ENCODE measurements at places on chromosomes 6 and 20.

- DNase-seq = peak; percentile 49
Measured at GRCh38 chr20:32902456-32903420, 44.0 kb downstream of the EFCAB8 start.

DNA sequence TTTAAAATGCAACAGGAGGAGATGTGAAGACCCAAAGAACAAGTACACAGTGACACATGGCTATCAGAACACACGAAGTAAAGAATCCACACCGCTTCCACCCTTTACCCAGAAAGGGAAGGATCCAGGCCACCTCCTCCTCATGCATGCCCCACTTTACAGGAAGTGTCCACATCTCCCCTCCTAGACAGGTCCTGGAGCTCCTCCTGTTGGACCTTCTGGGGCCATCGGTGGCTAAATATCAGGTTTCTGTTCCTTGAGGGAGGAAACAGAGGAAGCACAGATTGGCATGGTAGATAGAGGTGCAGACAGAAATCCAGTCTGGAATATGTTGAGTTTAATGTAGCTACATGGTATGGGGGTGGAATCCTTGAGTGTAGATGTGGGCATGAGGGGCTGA lies 10.9 kb downstream of the NINL start:
- no peak for DNase-seq

- peak; percentile 81 for DNase-seq
Measured at GRCh38 chr20:32681175-32682084, 7.7 kb upstream of the C20orf203 start.

DNA sequence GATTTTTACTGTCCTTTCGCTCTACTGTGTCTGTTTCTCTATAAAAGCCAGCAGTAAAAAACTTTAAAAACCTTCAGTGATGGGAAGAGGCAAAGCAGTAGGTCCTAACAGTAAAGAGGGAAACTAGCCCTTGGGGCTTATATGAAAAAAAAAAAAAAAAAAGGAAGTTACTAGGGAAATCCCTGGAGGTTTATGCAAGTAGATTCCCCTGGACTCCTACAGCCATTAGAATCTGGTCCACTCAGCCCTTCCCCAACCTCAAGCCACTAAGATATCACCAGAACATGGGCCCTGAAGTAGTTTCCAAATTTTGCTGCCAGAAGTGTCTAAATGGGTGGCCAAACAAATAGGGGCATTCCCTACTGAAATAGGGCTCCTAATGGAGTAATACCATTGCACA lies 70.5 kb upstream of the HINT3 start:
- DNase-seq = no peak

- no peak for DNase-seq
Measured at GRCh38 chr6:122154155-122154554, 245.3 kb upstream of the HSF2 start.

GRCh38 chr6:169291646-169292337 lies 38.1 kb upstream of the THBS2 start:
- DNase-seq = no peak

DNA sequence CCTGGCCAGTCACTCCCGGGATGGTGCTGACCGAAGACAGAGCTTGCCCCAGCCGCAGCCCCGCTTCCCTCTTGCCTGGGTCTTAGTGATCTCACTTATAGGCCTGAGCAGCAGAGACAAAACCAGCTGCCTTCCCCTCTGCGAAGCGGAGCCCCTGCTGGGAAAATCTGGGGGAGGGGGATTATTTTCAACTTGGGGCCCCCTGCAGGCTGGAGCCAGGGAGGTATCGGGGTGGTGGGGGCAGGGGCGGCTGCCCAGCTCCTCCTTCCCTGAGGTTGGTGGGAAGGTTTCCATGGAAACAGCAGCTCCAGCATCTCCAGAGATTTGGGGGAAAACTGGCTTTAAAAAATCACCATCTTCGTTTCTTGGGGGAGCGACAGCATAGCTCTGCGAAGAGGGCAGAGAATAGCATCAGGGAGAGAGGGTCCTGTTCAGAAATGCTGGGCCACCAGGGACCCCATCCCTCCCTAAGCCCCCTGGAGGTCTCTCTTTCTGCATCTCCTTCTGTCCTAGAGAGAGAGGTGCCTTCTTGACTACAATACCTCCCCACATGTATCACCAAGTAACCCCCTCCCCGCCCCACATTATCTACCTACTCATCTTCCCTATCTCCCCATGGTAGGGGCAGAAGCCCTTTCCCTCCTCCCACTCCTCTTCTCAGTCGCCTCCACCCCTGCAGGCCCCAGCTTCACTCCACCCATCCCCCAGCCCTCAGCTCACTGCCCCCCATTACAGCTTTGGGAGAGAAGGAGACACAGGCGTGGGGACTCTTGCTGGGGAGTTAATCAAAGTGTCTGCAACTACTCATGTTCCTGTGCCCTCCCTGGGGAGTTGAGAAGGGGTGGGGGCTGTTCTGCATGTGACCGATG lies 88.4 kb upstream of the CCDC167 start:
- DNase-seq = no peak

DNA sequence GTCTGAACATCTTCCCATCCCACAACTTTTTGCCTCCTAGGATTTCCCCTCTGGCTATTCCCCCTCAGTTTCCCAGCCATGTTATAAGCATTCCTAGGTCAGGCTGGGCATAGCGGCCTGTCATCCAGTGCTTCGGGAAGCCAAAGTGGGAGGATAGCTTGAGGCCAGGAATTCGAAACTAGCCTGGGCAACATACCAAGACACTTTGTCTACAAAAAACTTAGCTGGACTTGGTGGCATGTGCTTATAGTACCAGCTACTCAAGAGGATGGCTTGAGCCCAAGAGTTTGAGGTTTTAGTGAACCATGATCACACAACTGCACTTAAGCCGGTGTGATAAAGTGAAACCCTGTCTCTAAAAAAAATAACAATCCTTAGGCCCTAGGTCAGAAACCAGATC lies 447.4 kb downstream of the KIF16B start:
- no peak for DNase-seq

DNA sequence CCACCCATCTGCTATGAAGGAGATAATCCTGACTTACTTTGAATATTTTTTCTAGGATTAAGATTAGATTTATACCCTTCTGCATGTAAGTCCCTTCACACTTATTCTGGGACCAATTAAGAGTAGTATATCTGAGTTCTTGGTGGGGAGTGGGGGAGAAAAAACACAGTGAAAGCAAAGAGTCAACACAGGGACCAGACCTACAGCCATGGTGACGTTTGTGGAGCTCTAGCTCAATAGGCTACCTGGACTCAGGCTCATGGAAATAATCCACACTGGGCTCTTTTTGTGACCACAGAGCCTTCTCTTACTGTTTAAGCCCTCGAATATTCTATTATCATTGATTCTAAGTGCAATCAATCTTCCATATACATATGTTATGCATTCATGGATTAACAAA lies 491.4 kb downstream of the LMBRD1 start:
- no peak for DNase-seq

- peak; percentile 68 for DNase-seq
Measured at GRCh38 chr20:23037017-23037481, 1.9 kb downstream of the SSTR4 start.

GRCh38 chr6:148470156-148470555 lies 127.5 kb downstream of the SASH1 start:
- no peak for DNase-seq

- DNase-seq = no peak
Measured at GRCh38 chr20:41702647-41703046, 84.5 kb upstream of the CHD6 start.

DNA sequence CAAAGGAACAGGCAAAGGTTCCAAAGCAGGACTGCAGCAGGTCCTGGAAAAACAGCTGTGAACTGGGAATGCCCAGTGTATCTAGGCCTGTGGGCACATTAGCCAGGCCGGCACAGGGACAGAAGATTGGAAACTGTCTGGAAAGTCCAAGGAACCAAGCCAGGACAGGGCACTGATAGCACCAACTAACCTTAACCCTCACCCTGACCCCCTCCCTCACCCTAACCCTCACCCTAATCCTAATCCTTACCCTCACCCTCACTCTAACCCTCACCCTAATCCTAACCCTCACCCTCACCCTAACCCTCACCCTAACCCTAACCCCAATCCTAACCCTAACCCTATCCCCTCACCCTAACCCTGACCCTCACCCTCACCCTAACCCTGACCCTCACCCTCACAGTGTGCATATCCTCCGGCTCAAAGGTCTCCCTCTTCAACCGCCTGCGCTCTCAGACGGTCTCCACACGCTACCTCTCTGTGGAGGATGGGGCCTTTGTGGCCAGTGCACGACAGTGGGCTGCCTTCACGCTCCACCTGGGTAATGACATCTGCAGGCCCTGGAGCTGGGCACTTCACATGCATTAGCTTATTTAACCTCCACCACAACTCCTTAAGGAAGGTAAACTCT lies 5.1 kb upstream of the MATN4 start:
- DNase-seq = no peak
